Prostate gland (tissue), 2 donors: ENCODE measurements at places on chromosomes 3 and 15. TPM values are rescaled to one million over a fixed set of nuclear protein-coding genes. Genes with fewer than 3 reads are reported as not detected.

DNA sequence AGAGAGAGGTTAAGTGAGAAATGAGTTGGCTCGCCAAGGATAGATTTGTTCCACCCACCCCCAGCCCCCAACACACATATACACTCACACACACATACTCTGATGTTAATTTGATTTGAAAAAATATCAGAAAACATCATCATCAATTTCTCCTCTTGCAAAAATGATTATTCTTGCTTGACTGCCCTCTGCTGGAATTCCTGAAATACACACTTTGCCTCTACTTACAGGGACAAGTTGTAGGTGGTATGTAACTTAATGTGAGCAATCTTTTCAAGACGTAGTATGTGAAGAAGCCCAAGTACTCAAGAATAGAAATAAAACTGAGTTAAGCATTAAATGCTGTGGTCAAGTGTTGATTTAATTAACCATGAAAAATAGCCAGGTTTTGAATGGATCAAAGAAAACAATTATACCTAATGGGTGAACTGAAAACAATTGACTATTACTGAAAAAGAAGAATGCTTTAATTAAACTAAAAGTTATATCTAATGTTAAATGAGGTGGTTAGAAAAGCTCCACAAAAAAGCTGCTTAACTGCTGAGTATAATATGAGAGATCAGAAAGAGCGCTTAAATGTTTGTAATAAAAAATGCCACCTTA lies 46.6 kb upstream of the MDFIC2 start:
- no peak for DNase-seq

GRCh38 chr3:38957296-38957695 lies 94.4 kb downstream of the SCN11A start:
- no peak for DNase-seq

DNA sequence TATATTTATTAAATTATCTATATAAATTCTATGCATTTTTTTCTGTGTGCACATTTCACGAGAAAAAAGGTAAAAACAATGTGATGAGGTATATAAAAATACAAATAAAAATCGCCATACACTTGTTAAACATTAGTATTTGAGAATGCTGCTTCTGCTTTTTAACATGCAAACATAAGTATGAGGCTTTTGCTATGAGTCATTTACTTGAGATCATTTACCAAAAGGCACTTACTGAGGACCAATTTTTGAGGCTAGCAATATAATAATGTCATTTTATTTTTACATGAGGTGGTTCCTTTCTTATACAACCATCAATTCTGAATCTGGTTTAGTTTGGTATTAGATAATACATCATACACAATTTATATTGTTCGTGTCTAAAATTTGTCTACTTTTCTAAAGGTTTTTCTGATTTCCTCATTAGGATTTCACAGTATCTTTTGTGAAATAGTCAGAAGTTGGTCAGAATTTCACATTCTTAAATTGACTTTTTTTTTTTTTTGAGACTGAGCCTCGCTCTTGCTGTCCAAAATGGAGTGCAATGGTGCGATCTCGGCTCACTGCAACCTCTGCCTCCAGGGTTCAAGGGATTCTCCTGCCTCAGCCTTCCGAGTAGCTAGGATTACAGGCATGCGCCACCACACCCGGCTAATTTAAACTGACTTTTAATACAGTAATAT lies 25.6 kb downstream of the DCUN1D1 start:
- DNase-seq, result no peak

GRCh38 chr3:42051384-42052131 lies 39.6 kb upstream of the TRAK1 start:
- no peak for DNase-seq

GRCh38 chr3:78645628-78646310 lies 1122.0 kb downstream of the ROBO1 start:
- DNase-seq, result peak; percentile 59

DNA sequence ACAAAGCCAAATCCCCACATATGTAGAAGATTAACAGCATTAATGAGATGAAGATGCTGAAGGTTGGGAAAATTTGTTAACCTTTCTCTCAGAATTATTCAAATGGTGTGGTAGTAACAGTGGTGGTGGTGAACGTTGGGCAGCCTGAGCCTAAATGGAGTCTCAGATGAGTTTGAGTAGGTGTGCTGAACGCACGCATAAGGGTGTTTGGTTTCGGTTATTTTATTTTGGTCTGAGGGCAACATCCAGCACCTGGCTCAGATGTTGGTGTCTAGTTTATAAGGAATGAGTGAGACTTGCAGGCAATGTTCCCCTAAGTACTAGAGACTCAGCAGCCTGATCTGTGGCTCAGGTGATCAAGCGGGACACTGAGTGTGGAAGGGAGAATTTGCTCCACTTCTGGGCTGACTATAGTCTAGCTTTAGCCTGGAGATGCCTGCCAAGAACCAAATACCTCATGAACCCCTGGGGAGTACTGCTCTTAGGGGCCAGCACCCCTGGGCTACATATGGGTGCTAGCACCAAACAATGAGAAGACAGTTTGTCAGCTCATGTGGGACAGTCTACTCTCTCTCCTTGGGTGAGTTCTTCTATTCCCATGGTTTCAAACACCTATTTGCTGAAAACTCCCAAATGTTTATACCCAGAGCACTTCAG lies 39.5 kb upstream of the ATP2C1 start:
- DNase-seq, result no peak

GRCh38 chr3:12235691-12236090 lies 53.2 kb upstream of the PPARG start:
- no peak for DNase-seq

DNA sequence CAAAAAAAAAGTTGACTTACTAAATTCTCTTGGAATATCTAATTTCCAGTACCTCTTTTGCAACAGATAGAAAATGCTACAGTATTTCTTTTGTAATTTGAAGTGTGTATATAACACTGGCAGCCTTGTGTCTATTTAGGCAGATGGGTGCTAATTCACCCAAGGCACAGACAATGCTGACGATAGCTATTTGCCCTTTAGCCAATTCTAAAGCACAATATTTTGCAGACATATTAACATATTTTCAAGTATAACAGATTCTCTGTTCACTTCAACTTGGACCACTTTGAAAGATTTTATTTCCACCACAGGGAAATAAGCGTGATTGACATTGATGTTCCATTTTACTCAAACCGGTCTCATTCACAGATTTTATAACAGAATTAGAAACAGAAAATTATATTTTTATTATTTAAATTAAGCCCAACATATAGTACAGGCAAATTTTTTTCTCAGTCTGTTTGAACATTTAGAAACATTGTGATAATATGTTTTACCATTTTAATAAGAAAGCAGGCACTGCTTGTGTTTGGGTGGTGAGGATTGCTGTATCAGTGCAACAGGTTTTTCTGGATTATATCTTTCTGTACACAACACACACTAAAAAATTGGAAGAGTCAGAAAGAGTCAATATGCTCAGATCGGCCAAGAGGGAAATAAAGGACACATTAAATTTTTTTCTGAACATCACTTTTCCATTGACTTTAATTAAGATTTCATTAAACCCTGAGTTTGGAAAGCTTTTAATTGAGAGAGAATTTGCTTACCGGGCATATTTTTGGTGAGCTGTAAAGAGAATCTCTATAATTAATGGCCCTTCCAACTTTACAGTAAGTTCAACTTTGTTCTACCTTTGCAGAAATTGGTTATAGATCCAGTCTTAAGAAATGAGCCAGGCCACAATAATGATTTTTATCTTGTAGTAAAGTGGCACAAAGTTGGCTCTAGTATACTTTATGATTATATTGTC lies 327.3 kb upstream of the NR2F2 start:
- DNase-seq, result no peak

- no peak for DNase-seq
Observed at GRCh38 chr15:63864186-63864585, 30.4 kb upstream of the HERC1 start.

DNA sequence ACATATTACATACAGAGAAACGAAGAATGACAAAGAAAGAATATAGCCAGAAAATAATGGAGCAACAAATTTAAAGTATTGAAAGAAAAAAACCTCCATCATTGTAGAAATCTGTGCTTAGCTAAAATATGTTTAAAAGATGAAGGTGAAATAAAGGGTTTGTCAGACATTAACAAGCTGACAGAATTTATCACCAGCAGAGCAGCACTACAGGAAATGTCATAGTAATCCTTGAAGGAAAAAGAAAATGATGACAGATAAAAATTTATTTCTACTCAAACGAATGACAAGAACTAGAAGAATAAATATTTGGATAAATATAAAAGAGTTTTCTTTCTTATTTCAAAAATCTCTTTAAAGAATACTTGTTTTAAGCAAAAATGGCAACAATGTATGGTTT lies 40.6 kb upstream of the OTOL1 start:
- DNase-seq, result no peak

DNA sequence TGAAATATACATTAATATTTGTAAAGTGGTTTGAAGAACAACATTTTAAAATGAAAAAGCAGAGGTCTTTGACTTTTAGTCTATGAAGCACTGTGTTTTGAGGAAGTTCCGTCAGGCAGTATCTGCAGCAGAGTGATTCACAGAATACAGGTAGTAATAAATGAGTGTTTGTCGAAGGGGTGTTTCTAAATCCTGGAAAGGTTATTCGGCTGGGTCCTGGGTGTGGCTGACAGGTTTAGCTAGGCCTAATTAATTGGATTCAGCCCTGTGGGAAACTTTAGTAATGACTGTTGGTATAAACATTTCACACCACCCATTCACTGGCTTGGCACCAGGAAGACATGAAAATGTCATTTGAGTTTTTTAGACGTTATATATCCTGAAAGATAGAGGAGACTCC lies 51.3 kb downstream of the TIPARP start:
- DNase-seq, result no peak

DNA sequence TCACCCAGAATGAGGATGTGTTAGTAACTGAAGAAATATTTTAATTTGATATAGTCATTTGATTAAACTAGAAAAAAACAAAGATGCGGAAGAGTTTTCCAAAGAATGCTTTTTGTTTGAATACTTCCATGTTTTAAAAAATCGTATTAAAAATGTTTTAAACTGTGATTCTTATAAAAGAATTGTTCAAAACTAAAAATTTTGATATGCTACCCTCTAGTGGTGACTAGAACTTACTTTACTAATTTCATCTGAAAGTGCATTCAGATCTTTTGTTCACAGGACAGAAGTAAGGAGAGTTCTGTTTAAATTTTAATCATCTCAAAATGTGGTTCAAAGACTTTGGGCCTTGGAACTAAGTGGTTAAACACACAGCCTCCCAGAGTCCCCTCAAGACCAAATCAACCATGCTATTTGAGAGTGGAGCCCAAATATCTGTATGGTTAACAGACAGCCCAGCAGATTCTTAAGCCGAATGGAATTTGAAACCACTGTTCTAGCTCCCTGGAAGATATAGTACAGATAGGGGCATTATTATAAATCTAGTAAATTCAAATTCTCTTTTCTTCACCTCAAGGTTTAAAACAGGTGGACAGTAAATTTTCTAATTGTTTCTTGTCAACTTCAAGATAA lies 45.2 kb upstream of the SYNPR start:
- DNase-seq, result no peak

GRCh38 chr15:35722501-35722900 lies 176.5 kb upstream of the DPH6 start:
- no peak for DNase-seq

- DNase-seq, result no peak
Observed at GRCh38 chr3:184415203-184415490, 35.3 kb downstream of the CHRD start.

DNA sequence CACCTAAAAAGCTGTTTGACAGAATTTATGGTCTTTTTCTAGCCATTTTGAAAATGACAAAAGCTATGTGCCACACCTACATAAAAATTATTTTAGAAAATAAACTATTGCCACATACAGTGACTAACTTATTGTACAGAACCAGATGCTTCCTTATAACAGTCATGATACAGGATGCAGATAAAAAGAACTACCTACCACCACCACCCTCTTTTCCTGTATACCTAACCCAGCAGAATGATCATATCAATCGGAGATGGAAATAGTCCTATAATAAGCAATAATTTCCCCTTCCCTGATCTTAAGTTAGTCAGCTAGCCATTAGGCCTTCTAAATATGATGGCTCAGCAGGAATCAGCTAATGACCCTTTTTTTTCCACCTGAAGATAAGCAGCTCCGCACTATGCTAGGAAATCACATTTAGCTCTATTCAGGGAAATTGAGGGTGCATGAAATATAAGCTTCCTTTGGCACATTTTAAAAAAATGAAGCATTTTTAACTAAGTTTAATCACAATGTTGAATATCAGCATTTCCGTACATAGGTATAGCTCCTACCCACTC lies 155.5 kb upstream of the SETMAR start:
- DNase-seq, result no peak

DNA sequence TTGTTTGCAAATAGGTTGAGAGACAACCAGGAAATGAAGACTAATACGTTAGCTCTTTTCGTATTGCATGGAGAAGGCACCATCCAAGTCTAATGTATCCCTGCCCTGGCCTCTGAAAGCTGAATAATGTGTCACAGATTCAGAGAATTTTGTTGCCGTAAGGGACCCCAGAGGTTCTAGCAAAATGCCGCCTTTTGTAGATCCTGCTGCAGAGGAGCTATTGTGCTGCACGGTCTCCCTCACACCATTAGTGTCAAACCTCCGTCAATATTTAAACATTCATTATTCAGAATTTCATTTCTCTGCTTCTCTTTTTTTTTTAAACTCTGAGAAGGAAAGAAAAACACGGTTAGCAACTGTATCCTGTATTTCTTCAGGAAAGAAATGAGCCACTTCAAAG lies 238.7 kb downstream of the EPHB1 start:
- DNase-seq, result no peak

GRCh38 chr3:50435371-50436113 lies 67.9 kb downstream of the CACNA2D2 start:
- no peak for DNase-seq

- DNase-seq, result no peak
Observed at GRCh38 chr3:194395778-194396538, 3.1 kb downstream of the GP5 start.

Gene B2M
- 2,775 TPM for total RNA-seq

Gene SLC2A2
- total RNA-seq, result not detected

Gene METTL6
- total RNA-seq, result 14.8 TPM

Gene PLA2G4E
- 0.17 TPM for total RNA-seq

Gene ACP3
- 1,778 TPM for total RNA-seq

Gene C3orf62
- 4.3 TPM for total RNA-seq

Gene ITGB5
- 154 TPM for total RNA-seq

Gene ARPP21
- 8.1 TPM for total RNA-seq

Gene MESP1
- 67.4 TPM for total RNA-seq

Gene THPO
- total RNA-seq, result not detected

Gene CLDN18
- total RNA-seq, result not detected

Gene PATL2
- 0.77 TPM for total RNA-seq

Gene AQR
- 32.9 TPM for total RNA-seq

Gene EPHA6
- total RNA-seq, result 3.7 TPM

Gene MED12L
- total RNA-seq, result 3.6 TPM

Gene FGF7
- 11.5 TPM for total RNA-seq

Gene KCNMB2
- not detected for total RNA-seq

Gene ZNF860
- 3.7 TPM for total RNA-seq
